Stimulated activated CD4-positive, alpha-beta T cell treated with anti-CD3 and anti-CD28 coated beads, Interleukin-1b, Interleukin-23, amount 100 ng/mL, for 4 hours (primary cell): ENCODE measurements at places on chromosomes 6 and 20.

GRCh38 chr6:118812970-118813369 is 81.0 kb upstream of the ASF1A start:
- DNase-seq, result no peak

GRCh38 chr20:61865353-61865752 is 200.3 kb downstream of the TAF4 start:
- DNase-seq, result no peak

GRCh38 chr6:37965964-37966676 is 146.6 kb downstream of the ZFAND3 start:
- DNase-seq, result no peak

- no peak for DNase-seq
Observed at GRCh38 chr20:46838011-46838410, 56.6 kb upstream of the EYA2 start.

DNA sequence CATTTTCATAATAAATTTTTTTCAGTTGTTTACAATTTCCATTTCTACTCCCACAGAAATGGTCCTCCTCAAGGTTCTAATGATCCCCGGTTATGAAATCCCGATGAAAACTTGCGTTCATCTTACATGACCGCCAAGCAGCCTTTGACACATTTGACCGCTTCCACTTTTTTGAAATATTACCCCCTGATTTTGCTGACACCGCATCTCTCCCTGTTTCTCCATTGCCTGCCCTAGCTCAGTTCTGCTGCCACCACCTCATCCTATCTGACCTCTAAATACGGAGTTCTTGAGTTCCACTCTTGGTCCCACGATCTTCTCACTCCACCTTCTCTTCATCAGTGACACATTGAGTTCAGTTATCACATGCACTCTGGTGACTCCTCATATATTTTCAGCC is 74.1 kb downstream of the SLC35B3 start:
- no peak for DNase-seq

DNA sequence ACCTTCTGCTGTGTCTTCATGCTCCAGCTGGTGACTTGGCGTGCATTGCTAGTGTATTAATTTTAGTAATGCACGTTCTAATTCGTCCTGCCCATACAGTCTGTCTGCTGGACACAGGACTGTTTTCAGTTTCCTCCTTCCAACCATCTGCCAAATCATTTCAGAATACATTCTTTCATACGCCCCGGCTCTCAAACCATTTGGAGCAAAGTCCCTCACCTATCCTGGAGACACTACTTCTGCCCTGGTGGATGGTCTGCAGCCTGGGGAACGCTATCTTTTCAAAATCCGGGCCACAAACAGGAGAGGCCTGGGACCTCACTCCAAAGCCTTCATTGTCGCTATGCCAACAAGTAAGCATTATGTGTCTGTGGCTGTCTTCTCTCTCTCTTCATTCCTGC is 60.5 kb downstream of the FNDC1 start:
- no peak for DNase-seq
